ENCODE measurements at places on chromosomes 6 and 20.

GRCh38 chr20:12962895-12963294 is 45.9 kb upstream of the SPTLC3 start:
- H3K27me3 ChIP-seq: peaks cover 16% of the 10 kb centered on the region
- H3K4me3 ChIP-seq: no peak overlapping the region
- no peaks in the 10 kb centered on the region for H3K36me3 ChIP-seq
- DNase-seq: no peak

- H3K4me3 ChIP-seq: no peak overlapping the region
- no peaks in the 10 kb centered on the region for H3K36me3 ChIP-seq
- H3K27ac ChIP-seq: peak overlapping the region; percentile 96
- no peak for DNase-seq
Measured at GRCh38 chr6:166418691-166419143, 36.0 kb upstream of the MPC1 start.

DNA sequence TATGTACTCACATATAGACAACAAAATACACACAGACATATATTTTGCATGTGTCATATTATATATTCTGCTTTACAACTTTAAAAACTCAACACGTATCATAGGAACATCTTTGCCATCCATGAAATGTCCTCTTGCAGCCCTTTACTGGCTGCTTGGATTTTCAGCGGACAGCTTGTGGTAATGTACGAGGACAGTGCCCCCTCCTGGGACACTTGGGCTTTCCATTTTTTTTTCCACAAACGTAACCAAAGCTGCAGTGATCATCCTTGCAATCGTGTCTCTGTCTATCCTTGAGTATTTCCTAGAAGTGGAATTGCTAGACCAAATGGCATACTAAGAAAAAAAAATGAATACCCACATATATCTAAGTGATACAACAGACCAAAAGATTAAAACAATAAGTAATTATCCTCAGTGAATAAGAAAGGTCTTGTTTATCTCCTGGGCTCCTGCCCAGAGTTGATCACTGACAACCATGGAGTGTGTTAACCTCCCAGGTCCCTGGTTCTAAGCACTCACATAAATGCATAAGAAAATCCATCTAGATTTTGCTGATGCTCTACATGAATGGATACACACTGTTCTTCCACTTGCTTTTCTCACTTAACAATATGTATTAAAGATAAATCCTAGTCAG is 18.1 kb downstream of the BPI start:
- peaks cover 13% of the 10 kb centered on the region for H3K27me3 ChIP-seq
- H3K36me3 ChIP-seq: no peaks in the 10 kb centered on the region
- H3K4me1 ChIP-seq: no peaks in the 10 kb centered on the region
- H3K27ac ChIP-seq: no peak overlapping the region
- no peak overlapping the region for H3K4me3 ChIP-seq

- H3K27me3 ChIP-seq: peaks cover 7% of the 10 kb centered on the region
- H3K27ac ChIP-seq: no peak overlapping the region
- H3K36me3 ChIP-seq: no peaks in the 10 kb centered on the region
Measured at GRCh38 chr6:130159956-130160355, 62.8 kb downstream of the SAMD3 start.

GRCh38 chr6:90445533-90446108 is 141.3 kb downstream of the MAP3K7 start:
- peaks cover 6% of the 10 kb centered on the region for H3K4me1 ChIP-seq
- H3K4me3 ChIP-seq: no peak overlapping the region
- H3K27me3 ChIP-seq: no peaks in the 10 kb centered on the region

DNA sequence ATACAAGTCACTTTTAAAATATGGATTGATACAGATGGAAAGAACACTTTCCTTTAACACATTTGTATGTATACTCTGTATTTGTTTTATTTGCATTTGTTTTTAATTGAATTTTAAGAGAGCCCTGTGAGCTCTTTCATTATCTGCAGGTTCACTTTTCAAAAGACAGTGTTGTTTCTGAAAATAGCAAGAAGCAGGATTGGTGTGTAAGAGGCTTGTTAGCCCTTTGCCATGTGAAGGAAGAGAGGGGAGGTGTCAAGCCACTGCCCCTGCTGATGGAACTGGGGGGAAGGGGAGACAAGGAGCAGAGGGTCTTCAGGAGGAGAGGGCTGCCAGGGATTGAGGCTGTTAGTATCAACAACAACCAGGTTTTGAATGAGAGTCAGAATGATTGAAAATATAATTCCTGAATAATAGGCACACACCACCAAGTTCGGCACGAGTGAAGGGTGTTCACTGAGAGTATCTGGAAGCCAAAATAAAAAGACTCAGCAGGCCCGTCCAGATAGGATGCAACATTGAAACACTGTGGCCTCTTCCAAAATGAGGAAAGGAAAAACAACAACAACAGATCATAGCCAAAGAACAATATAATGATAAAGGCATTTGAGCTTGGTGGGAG is 12.6 kb upstream of the PBOV1 start:
- H3K36me3 ChIP-seq: no peaks in the 10 kb centered on the region
- H3K4me3 ChIP-seq: no peak overlapping the region
- H3K27ac ChIP-seq: no peak overlapping the region
- no peaks in the 10 kb centered on the region for H3K4me1 ChIP-seq

GRCh38 chr6:136149311-136149710 is 100.8 kb downstream of the MTFR2 start:
- H3K27me3 ChIP-seq: peaks cover 6% of the 10 kb centered on the region
- no peaks in the 10 kb centered on the region for H3K4me1 ChIP-seq
- H3K27ac ChIP-seq: no peak overlapping the region
- no peak overlapping the region for H3K4me3 ChIP-seq

- no peak overlapping the region for H3K27ac ChIP-seq
- peak; percentile 18 for DNase-seq
- no peaks in the 10 kb centered on the region for H3K36me3 ChIP-seq
- peaks cover 14% of the 10 kb centered on the region for H3K4me1 ChIP-seq
- no peak overlapping the region for H3K4me3 ChIP-seq
Measured at GRCh38 chr6:10434235-10434634, 19.4 kb upstream of the TFAP2A start.

DNA sequence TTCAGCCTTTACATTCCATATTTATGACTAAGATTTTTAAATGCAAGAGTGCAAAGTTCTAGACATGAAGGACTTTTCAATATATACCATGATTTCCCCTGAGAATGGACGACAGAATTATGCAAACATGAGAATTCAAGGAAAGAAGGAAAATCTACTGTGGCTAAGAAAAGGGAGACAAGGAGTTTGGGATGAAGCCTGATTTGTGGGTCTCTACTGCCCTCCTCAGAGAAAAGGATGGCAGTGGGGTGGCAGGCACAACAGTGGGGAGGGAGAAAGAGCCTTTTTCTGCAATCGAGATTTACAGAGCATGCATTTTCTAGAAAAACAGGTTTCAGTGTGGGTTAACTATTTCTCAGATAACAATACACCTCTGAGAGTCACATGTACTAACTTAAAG is 466.9 kb upstream of the NRSN1 start:
- H3K27ac ChIP-seq: no peak overlapping the region
- no peaks in the 10 kb centered on the region for H3K36me3 ChIP-seq
- DNase-seq: no peak
- no peaks in the 10 kb centered on the region for H3K27me3 ChIP-seq
- no peak overlapping the region for H3K4me3 ChIP-seq

DNA sequence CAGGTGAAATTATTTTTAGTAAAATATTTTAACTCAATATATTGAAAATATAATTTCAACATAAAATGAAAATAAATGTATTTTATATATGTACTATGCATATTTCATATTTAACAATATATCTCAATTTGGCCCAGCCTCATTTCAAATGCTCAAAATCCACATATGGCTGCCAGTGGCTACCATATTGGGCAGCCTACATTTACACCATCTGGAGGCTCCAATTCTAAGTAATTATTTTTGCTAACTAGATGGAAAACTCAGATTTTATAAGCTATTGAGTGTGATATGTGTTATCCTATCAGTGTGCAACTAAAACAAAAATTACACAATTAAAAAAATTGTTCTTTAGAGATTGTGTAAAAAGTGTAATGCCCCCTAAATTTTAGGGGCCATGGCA is 96.9 kb downstream of the SOX4 start:
- no peak for DNase-seq
- H3K27ac ChIP-seq: no peak overlapping the region
- peaks cover 18% of the 10 kb centered on the region for H3K36me3 ChIP-seq
- no peak overlapping the region for H3K4me3 ChIP-seq

GRCh38 chr6:139708337-139709199 is 334.1 kb upstream of the CITED2 start:
- no peak overlapping the region for H3K4me3 ChIP-seq
- DNase-seq: no peak
- no peak overlapping the region for H3K27ac ChIP-seq
- H3K36me3 ChIP-seq: no peaks in the 10 kb centered on the region

GRCh38 chr20:63889241-63890200 is 5.4 kb upstream of the DNAJC5 start:
- H3K4me1 ChIP-seq: peaks cover 3% of the 10 kb centered on the region
- H3K4me3 ChIP-seq: no peak overlapping the region
- no peak overlapping the region for H3K27ac ChIP-seq
- no peak for DNase-seq

DNA sequence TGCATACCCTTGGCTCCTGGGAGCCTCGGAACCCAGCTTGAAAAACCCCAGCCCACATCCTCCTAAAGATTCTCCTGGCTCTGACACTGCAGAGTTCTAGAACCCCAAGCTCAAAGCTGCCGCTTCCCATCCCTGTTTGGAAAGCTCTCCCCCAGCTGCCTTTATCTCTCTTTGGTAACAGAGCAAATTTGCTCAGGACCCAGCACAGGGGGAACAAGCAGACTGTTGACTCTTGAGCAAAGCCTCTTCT is 38.9 kb downstream of the HNF4A start:
- DNase-seq: no peak
- no peaks in the 10 kb centered on the region for H3K4me1 ChIP-seq
- H3K27ac ChIP-seq: no peak overlapping the region
- H3K27me3 ChIP-seq: peaks cover 33% of the 10 kb centered on the region
- no peak overlapping the region for H3K4me3 ChIP-seq

GRCh38 chr20:5430670-5431069 is 113.9 kb upstream of the PROKR2 start:
- H3K4me3 ChIP-seq: no peak overlapping the region
- no peaks in the 10 kb centered on the region for H3K4me1 ChIP-seq
- H3K36me3 ChIP-seq: no peaks in the 10 kb centered on the region
- peaks cover 8% of the 10 kb centered on the region for H3K27me3 ChIP-seq
- no peak overlapping the region for H3K27ac ChIP-seq

DNA sequence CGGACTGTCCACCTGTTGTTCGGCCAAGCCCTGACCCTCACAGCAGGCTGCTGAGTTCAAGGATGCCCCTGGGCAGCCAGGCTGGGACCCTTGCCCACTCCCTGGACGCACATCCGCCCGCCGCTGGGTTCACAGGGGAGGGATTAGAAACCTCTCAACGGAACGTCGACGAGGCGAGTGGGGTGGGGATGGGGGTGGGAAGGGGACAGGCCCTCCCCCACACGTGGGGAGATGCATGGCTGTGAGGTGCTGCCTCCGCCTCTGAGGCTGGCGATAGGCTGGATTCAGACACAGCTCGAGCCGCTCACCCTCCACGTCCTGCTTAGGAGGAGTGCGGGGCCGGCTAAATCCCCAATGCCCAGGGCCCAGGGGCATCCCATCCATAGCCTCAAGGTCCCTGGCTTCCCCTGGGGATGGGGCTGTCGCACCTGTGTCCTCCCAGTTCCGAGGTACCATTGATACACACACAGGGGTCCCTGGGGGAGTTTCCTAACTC is 90.6 kb upstream of the BHLHE23 start:
- H3K27me3 ChIP-seq: no peaks in the 10 kb centered on the region
- H3K36me3 ChIP-seq: no peaks in the 10 kb centered on the region
- H3K27ac ChIP-seq: no peak overlapping the region
- no peak for DNase-seq
- peaks cover 7% of the 10 kb centered on the region for H3K4me1 ChIP-seq
- no peak overlapping the region for H3K4me3 ChIP-seq

DNA sequence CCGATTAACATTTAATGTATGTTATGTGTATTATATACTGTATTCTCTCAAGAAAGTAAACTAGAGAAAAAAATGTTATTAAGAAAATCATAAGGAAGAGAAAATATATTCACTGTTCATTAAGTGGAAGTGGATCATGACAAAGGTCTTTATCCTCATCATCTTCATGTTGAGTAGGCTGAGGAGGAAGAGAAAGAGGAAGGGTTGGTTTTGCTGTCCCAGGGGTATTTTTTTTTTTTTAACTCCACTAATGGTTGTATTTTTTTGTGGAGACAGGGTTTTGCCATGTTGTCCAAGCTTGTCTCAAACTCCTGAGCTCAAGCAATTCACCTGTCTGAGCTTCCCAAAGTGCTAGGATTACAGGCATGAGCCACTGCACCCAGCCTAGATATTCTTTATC is 11.0 kb downstream of the ECT2L start:
- no peak for DNase-seq
- H3K4me3 ChIP-seq: no peak overlapping the region
- no peaks in the 10 kb centered on the region for H3K4me1 ChIP-seq
- no peak overlapping the region for H3K27ac ChIP-seq
- H3K36me3 ChIP-seq: no peaks in the 10 kb centered on the region

GRCh38 chr6:131998255-131998982 is 47.2 kb upstream of the CCN2 start:
- no peak overlapping the region for H3K4me3 ChIP-seq
- no peaks in the 10 kb centered on the region for H3K27me3 ChIP-seq
- H3K4me1 ChIP-seq: no peaks in the 10 kb centered on the region
- H3K27ac ChIP-seq: no peak overlapping the region
- DNase-seq: no peak
- H3K36me3 ChIP-seq: no peaks in the 10 kb centered on the region

DNA sequence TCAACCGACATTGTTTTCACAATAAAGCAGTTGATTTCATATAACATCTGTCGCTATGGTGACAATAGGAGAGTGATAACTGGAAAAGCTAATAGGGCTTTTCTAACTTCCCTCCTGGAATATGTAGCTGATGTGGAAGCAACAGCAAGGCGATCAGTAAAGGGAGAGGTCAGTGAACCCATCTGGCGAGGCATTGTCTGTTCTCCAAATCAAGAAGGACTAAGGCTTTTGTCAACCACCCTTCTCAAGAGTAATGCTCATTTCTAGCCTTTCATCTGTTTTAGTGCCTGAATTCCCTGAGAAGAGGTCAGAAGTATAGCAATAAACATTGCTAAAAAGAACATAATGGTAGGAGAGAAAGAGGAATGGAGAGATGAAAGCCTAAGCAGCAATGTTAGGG is 201.3 kb downstream of the AKAP7 start:
- no peak overlapping the region for H3K4me3 ChIP-seq
- no peak for DNase-seq
- no peak overlapping the region for H3K27ac ChIP-seq
